ENCODE measurements at places on chromosomes 12 and 14. TPM values are rescaled to one million over a fixed set of nuclear protein-coding genes. Genes with fewer than 3 reads are reported as not detected.

DNA sequence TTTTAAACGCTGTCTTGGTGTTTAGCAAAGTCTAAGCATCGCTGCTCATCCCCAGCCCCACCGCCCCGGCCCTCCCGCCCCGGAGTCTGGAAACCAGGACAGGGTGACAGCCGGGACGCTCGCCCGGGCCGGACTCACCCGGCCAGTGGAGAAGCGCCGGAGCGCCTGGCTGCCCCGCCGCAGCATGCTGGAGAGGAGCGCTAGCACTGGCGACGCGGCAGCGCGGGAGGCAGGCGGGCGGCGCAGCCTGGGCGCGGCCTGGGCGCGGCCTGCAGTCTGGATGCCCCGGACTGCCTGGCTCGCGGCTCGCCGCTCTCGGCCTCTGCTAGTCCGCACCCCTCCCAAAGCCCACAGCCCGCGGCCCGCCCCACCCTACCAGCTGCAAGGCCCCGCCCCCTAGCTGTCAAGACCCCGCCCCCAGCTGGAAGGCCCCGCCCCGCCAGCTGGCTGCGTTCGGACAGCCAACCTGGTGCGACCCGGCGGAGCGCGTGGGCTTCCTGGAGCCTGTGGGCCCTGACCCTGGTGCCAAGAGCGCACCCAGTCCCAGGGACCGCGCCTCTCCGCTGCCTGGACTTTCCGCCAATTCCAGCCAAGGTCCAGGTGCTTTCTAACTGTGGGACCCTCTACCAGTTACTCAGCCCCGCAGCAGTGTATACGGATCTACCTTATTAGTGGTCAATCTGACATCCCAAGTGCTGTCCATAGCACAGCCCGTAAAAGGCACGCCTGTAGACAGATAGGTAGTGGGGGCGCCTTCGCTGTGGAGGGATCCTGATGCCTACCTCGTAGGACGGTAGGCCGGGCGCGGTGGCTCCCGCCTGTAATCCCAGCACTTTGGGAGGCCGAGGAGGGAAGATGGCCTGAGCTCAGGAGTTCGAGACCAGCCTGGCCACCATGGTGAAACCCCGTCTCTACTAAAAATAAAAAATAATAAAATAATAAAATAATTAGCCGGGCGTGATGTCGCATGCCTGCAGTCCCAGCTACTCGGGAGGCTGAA is at the start of gene ALDH1L2:
ALDH1L2 (minus strand) TSS at position 208 of the 1,000 bp plus-strand sequence; CDS start at position 186, 22 bp downstream.
- peak; percentile 90 for DNase-seq

GRCh38 chr12:4743046-4743445 is 22.8 kb downstream of the GALNT8 start:
- DNase-seq: no peak

GRCh38 chr12:61531195-61531594 is 729.0 kb upstream of the USP15 start:
- no peak for DNase-seq

GRCh38 chr12:39441189-39441962 is 1.5 kb downstream of the KIF21A start:
- DNase-seq: no peak

DNA sequence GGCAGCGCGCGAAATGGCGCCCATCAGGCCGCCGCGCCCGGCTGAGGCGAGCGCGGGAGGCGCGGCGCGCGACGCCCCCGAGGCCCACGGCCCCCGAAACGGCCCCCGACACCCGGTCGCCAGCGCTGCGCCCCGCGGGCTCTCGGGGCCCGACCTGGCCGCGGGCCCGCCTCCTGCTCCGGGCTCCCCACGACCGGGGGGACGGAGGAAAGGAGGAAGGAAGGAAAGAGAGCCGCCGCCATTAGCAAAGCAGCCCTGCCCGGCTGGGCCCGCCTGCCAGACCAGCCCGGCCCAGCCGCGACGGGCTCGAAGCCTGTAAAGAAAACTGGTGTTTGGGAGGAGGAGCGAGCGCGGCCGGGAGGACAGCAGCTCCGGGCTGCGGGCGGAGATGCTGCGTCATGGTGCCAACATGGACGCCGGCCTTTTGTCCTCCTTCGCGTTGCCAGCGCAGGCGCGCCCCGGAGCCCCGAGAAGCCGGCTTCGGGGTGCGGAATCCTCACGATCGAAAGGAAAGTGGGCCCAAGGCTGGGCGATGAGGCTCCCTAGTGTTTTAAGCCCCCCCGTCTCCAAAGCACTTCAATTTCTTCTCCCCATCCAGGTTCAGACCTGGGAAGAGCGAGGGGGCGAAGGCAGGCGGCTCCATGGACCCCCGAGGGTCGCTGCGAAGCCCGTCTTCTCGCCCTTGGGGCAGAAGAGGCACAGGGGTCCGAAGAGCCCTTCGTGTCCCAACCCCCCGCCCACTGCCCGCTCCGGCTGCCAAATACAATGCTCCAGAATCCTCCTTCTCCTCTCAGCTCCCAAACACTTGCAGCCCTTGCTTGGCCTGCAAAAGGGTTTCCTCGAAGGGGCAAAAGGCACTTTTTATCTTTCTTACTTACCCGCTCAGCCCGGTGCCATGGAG is 2.9 kb upstream of the SETD1B start:
- peak; percentile 82 for DNase-seq

DNA sequence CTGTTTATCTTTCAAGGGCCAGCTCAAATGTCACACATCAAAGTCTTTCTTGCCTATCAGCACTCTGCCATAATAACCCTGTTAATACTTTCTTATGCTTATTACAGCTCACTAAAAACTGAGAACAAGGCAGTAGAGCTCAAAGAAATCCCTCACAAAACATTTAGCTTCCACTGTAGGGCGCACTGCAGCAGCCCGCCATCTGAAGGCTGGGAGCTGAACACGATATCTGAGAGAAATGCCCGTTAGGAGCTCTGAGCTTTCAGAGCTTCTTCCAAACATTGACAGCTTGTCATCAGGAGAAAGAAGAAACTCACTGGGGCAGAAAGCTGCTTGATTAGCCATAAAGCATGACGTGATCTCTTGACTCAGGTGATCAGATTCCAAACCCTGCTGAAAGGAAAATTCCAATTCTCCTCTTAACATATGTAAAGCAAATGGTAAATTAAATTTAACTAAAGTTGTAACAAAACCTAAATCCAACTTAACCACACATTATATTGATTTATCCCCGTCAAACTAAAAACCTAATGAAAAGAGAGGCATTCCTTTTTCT is 175.7 kb downstream of the C12orf50 start:
- no peak for DNase-seq

DNA sequence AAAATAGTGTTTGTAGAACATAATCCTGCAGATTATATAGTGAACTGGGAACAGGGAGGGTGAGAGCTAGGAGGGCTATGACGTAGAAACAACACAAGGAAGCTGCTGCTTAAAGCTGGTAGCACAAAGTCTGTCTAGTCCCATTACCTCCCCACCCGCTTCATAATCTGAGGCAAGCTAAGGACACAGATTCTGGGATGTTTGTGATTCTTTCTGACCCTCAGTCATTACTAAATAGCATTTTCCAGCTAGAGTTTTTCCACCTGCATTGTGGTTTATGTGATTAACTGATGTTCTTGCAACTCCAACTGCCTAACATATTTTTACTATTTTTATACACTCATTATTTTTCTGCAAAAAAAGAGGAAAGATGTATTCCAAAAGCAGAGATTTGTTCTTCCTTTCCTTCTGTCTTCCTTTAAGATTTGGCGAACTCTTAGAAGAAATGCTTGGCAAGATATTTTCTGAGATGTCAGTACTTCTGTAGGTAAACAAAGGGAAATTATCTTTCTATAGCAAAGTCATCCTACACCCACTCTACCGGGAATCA is 293.2 kb upstream of the FAR2 start:
- DNase-seq: peak; percentile 14

DNA sequence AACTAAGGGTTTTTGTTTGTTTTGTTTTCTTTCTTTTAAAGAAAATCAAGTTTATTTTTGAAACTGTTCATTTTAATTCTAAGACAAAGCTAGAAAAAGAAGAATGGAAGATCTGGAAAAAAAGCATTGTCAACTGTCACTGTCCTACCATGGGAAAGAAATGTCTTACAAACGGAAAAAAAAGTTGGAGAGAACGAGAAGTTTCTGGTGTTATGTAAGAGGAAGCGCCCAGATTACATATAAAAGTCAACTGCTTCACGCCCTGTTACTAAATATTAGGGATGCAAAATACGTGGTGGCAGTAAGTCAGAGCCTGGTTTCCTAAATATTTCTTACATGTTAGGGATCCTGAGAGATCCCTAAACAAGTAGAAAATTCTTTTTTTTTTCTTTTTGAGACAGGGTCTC is 14.3 kb upstream of the FBXL14 start:
- DNase-seq: peak; percentile 63

DNA sequence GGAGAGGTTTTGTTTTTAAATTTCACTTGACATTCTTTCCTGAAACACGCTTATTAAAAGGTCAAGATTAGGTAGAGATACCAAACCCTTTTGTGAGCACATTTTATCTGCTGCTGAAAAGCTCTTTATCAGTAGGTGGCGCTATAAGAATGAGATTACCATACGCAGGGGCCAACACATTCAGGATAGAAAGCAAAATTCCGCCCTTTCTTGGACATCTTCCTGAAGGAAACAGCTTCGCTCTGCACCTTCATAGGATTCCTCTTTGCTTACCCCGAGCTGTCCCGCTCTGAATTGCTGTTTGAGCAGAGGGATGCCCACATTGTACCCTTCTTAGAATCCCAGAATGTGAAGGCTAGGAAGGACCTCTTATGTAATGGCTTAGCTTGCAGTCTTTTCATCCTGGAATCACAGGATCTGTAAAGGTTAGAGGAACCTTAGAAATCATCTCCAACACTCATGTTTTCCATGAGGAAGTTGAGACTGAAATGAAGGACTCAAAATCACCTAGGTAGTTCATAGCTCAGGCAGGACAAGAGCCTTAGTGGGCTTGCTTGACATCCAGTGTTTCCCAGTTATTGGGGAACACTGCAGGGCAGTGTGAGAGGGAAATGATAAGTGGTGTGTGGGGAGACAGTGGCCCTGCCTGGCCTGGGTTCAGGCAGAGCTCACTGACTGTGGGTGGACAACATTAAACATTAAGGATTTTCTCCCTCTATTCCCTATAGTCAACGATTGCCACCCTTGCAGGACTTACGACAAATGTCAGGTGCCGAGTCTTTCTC is 38.7 kb upstream of the CRY1 start:
- peak; percentile 84 for DNase-seq

DNA sequence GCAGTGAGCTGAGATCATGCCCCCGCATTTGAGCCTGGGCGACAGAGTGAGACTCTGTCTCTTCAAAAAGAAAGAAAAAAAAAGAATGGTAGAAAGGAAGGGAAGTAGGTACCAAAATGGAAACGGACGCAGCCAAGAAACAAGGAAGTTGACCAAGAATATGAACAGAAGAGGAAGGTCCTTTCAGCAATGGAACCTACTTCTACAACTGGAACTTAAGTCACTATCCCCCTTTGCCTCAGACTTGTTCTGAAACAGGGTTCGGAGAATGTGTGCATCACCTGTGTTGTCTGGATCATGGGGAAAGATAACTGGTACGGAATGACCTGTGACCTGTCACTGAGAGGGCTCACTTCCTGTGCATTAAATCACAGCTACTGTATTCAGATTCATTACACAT is 43.9 kb upstream of the RNASE1 start:
- DNase-seq: no peak

GRCh38 chr12:105229371-105229770 is 6.6 kb downstream of the APPL2 start:
- no peak for DNase-seq

GRCh38 chr12:22046090-22046967 is at the start of gene CMAS:
TSS of gene CMAS (plus strand) at chr12:22046218. CDS start at chr12:22046304, 86 bp downstream.
- DNase-seq: peak; percentile 58

DNA sequence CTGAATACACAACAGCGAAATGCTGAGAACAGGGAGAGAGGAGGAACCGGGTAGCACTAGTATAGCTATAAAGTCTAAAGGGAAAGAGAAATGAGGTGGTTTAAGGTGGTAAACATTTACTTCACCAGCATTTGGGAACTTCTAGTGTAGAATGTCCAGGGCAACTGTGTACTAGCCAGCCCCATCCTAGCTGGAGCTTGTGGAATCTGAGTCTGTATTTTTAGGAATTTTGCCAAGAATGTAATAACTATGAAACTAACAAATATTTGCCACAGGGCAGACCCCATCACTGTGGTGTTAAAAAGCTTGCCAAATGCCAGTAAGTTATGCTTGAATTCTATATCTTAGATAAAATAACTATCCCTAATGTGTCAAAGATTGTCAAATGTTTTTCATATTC is 398.9 kb upstream of the MIS18BP1 start:
- no peak for DNase-seq

MUCL1 gene
- not detected for total RNA-seq

VASH1 gene
- total RNA-seq: 4.4 TPM

BMP4 gene
- total RNA-seq: 14.4 TPM

APOF gene
- not detected for total RNA-seq

ARHGEF25 gene
- total RNA-seq: 18.3 TPM
